Activated T-cell treated with anti-CD3 and anti-CD28 coated beads for 1 hour (primary cell): ENCODE measurements at places on chromosomes 4 and X.

GRCh38 chr4:150007512-150007911 lies 70.7 kb upstream of the DCLK2 start:
- no peak for DNase-seq

- DNase-seq = no peak
Observed at GRCh38 chr4:125492957-125493356, 178.2 kb downstream of the FAT4 start.

DNA sequence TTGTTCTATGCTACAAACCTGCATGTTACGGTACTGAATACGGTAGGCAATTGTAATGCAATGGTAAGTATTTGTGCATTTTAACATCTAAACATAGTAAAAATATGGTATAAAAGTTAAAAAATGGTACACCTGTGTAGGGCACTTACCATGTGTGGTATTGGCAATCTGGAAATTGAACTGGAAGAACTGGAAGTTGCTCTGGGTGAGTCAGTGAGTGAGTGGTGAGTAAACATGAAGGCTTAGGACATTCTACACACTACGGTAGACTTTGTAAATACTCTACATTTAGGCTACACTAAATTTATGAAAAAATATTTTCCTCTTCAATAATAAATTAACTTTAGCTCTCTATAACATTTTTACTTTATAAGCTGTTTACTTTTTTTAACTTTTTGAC lies 78.9 kb downstream of the RRAGB start:
- DNase-seq = no peak

DNA sequence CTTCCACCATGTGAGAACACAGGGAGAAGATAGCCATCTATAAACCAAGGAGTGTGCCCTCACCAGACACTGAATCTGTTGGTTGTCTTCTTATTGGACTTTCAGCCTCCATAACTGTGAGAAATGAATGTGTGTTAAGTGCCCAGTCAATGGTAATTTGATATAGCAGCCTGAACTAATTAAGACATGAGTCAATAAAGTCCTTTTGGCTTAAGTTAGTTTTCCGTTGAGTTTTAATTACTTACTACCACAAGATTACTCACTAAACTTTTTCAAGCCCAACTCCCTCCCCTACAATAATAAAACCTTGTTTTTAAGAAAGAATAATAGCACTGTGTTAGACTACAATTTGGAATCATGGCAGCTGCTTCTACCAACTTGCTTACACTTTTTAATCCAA lies 324.2 kb downstream of the PCDH19 start:
- DNase-seq = no peak

- DNase-seq = no peak
Observed at GRCh38 chr4:32172761-32173160, 1452.6 kb downstream of the PCDH7 start.

- DNase-seq = no peak
Observed at GRCh38 chrX:43267652-43268051, 388.4 kb upstream of the MAOA start.

- DNase-seq = no peak
Observed at GRCh38 chr4:99763635-99764101, 53.0 kb upstream of the DAPP1 start.

DNA sequence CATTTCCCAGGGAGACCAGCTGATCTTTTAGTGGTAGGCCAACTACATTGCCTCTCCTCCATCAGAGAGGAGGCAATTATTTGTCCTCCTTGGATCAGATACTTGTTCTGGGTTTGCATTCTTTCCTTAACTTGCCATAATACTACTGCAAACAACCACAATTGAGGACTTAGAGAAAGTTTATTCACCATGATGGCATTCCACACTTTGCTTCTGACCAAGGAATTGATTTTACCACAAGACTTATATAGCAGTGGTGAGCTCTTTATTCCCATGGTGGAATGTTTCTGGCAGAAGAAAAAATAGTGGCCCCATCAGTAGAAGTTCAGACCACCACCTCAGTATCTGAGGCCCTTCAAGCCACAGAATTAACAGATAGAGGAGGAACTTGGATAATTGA lies 123.9 kb upstream of the PPP3CA start:
- DNase-seq = no peak

GRCh38 chr4:30952526-30953219 lies 232.5 kb downstream of the PCDH7 start:
- DNase-seq = no peak

DNA sequence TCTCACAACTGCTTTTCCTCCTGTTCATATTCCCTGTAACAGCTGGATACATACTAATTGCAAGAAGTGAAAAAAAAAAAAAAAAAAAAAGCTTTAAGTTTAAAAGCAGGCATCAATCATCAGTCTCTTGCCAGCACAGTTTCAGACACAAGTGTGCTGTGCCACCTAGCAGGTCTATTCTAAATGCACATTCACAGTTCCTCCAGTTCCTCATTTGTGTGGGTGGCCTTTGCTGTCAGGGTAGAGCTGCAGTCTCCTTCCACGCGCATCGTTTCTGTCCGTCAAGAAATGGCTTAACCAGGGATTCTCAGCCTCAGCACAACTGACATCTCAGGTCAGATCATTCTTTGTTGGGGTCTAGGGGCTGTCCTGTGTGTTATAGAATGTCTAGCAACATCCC lies 61.6 kb downstream of the SCML1 start:
- no peak for DNase-seq
